Central memory CD8-positive, alpha-beta T cell (primary cell): ENCODE measurements at places on chromosomes 13 and 19.

DNA sequence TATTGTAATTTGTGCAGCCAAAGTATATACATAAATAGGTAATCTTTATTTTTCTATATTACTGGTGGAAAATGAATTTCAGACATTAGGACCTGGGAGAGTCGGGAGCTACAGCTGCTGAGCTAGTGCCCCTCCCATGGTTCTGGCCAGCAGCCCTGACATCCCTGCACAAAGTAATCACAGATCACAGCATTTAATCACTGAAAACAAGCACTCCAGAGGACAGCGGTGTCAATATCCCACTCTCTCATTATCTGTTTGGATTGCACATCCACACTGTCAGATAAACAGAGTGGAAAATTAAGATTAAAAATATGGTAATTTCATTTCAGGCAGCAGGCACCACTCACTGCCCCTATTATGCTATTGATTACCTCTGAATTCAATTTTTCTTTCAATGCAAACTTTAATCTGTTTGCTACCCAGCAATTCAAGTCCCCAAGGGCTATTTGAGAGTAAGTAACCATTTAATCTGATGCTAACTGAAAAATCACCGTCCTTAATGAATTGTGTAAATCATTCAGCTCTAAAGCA, 254.1 kb upstream of the SOX21 start:
- H3K27me3 ChIP-seq: peaks cover 63% of the 10 kb centered on the region
- no peak for DNase-seq
- no peaks in the 10 kb centered on the region for H3K36me3 ChIP-seq
- no peak overlapping the region for H3K4me3 ChIP-seq
- no peaks in the 10 kb centered on the region for H3K4me1 ChIP-seq
- no peak overlapping the region for H3K27ac ChIP-seq

DNA sequence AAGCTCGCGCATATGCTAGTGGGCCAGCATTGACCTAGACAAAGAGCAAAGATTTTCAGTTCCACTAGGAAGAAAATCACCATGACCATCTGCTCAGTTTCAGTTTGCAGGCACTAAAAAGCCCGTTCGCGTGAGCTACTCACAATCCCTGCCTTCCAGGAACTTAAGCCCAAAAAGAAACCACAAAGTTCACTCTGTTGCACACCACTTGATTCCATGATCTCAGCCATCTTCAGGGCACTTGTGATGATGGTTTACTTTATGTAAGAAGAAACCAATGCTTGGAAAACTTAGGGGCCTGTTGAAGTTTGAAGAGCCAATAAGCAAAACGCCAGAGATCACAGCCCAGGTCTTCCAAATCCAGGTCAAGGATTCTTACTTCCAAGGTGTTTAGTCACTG, 45.0 kb upstream of the SLC15A1 start:
- no peak overlapping the region for H3K4me3 ChIP-seq
- H3K4me1 ChIP-seq: no peaks in the 10 kb centered on the region
- peaks cover 44% of the 10 kb centered on the region for H3K36me3 ChIP-seq
- H3K27ac ChIP-seq: no peak overlapping the region

- no peaks in the 10 kb centered on the region for H3K27me3 ChIP-seq
- no peak overlapping the region for H3K27ac ChIP-seq
- DNase-seq: no peak
These were observed 1582.1 kb upstream of the SLC10A2 start for GRCh38 chr13:104648291-104648690.

- peaks cover 52% of the 10 kb centered on the region for H3K27me3 ChIP-seq
- no peaks in the 10 kb centered on the region for H3K4me1 ChIP-seq
- no peak overlapping the region for H3K4me3 ChIP-seq
- peaks cover 2% of the 10 kb centered on the region for H3K36me3 ChIP-seq
These were observed 115.7 kb upstream of the ZNF536 start for GRCh38 chr19:30256496-30256850.
